ENCODE measurements at places on chromosomes 13 and 19. TPM values are rescaled to one million over a fixed set of nuclear protein-coding genes. Genes with fewer than 3 reads are reported as not detected.

SYNGR4 gene
- total RNA-seq: 3.6 TPM

F2RL3 gene
- not detected for total RNA-seq

ZNF813 gene
- 0.22 TPM for total RNA-seq

ALG5 gene
- 39.2 TPM for total RNA-seq

OVOL3 gene
- total RNA-seq: 0.37 TPM

KANK2 gene
- 29.5 TPM for total RNA-seq

UBE2L5 gene
- not detected for total RNA-seq

LYPD3 gene
- total RNA-seq: 0.58 TPM

TEX29 gene
- total RNA-seq: 0.17 TPM

TRPM4 gene
- total RNA-seq: 8.2 TPM

POU2F2 gene
- 0.33 TPM for total RNA-seq

HOMER3 gene
- 33.9 TPM for total RNA-seq

SLC1A5 gene
- total RNA-seq: 269 TPM

ARHGAP45 gene
- 1.8 TPM for total RNA-seq

ZNF100 gene
- not detected for total RNA-seq

ZNF541 gene
- total RNA-seq: not detected

KLK5 gene
- total RNA-seq: not detected

Measured in A549 treated with DMSO at 1 μM for 4 hours (cell line).